ENCODE measurements at places on chromosomes 16 and 17.

- no peak for DNase-seq
These were observed 174.4 kb downstream of the CPPED1 start for GRCh38 chr16:12629271-12629670.

- DNase-seq, result no peak
These were observed 65.1 kb upstream of the MED9 start for GRCh38 chr17:17411692-17412091.

GRCh38 chr16:29808219-29808900 is 2.0 kb downstream of the MAZ start:
- DNase-seq, result no peak

DNA sequence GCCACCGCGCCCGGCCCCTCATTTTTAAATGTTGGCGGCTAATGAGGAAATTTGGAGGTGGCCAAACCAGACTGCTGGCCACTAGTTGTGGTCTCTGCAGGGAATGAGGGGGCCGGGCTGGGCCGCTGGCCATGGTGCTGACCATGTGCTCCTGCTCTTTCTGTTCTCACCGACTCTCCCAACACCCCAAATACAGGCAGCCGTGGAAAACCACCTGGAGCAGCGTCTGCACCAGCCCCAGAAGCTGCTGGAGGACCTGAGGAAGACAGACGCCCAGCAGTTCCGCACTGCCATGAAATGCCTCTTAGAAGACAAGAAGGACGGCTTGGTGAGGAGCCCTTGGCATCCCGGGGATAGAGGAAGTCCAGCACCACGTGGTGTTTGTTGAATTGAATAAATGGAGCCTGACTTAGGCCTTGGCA is 21.3 kb downstream of the OTOA start:
- DNase-seq, result no peak

DNA sequence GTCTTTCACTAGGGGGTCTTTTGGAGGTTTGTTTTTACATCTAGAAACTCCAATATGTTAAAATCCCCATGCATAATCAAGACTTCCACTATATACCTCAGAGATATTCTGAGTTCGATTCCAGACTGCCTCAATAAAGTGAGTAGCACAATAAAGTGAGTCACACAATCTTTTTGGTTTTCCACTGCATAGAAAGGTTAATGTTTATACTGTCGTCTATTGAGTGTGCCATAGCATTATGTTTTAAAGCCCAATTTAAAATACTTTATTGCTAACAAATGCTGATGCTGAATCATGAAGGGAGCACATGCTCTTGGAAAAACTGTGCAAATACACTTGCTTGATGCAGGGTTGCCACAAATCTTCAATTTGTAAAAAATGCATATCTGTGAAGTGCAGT is 227.5 kb upstream of the ZFHX3 start:
- DNase-seq, result no peak

- DNase-seq, result no peak
These were observed 181.9 kb downstream of the UTP18 start for GRCh38 chr17:51442088-51442865.

DNA sequence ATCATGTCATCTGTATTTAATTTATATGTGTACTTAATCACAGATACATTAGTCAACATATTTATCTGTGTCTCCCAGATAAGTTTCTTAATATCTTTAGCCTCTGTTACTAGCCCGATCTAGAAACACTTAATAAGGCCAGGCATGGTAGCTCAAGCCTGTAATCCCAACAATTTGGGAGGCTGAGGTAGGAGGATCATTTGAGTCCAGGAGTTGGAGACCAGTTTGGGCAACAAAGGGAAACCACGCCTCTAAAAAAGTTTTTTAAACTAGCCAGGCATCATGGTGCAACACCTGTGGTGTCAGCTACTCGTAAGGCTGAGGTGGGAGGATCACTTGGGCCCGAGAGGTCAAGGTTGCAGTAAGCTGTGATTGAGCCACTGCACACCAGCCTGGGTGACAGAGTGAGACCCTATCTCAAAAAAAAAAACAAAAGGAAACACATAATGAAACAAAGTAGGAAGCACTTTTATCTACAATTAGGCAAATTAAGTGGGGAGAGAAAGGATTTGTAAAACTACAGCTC is 9.4 kb downstream of the SKA2 start:
- no peak for DNase-seq

DNA sequence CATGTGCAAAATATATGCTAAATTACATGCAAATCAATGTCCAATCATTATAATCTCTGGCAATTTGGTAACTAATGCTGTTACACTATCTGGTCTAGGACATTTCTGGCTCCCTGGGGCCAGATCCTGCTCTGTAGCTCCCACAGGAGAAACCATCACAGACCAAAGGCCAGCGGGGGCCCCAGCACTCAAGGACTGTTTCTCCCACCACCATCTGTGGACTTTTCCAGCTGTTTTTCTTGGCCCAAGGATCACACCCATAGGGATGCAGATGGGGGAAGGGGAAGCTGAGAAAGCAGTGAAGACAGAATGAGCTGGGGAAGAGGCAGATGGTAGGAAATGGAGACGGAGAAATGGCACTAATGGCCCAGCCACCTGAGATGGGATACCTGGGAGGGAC is at the start of gene HIGD1B:
HIGD1B (plus strand) TSS at position 298 of the 400 bp plus-strand sequence. CDS start 270 bp downstream, outside the sequence.
- DNase-seq, result no peak

GRCh38 chr16:67157892-67158635 is 1.6 kb downstream of the TRADD start:
- DNase-seq, result no peak

GRCh38 chr17:68694791-68695485 is 93.8 kb upstream of the FAM20A start:
- no peak for DNase-seq

DNA sequence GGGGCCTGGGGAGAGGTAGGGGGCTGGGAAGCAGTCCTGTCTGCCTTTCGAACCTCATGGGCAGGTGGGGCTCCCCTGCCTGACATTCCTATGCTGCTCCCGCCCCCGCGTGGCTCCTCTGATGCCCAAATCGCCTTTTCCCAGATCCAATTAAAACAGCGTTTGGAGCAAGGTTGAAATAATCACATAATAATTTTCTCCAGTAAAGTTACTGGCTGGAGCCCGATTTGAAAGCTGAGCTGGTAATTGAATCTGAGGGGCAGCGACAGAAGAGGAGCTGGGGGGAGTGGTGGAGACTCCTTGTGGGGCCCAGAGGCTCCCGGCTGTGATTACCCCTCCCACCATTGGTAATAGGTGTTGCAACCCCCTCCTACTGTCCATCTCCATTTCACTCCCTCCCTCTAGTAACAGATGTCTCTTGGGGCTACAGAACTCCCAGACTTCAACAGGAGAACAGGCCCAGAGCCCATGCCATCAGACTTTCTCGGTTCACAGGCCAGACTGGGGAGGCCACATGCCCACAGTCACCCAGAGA is 38.9 kb upstream of the C1QL1 start:
- no peak for DNase-seq

GRCh38 chr16:2275476-2276367 is 7.8 kb upstream of the RNPS1 start:
- no peak for DNase-seq

DNA sequence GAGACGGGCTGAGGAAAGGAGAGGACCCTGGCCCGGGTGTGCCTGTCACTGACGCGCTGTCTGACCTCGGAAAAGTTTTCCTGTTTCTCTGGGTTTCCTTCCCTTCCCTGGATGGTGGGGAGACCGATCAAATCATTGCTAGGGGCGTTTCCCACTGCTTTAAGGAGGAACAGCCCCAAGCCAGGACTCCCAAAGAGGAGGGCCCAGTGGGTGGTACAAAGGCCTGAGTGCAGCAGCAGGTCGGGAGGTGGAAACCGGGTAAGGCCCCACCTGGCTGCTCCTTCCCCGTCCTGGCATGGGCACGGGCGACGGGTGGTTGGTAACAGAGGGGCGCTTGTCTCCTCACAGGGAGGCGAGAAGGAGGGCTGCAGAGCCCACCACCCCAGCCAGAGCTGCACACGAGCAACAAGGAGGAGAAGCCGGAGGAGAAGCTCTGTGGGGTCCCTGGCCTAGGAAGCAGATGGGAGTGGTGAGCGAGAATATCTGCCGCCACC is 2.2 kb downstream of the SRL start:
- no peak for DNase-seq

Measured in suppressor macrophage treated with lipopolysaccharide for 1 hour (primary cell).